ENCODE measurements at places on chromosomes 4 and X.

DNA sequence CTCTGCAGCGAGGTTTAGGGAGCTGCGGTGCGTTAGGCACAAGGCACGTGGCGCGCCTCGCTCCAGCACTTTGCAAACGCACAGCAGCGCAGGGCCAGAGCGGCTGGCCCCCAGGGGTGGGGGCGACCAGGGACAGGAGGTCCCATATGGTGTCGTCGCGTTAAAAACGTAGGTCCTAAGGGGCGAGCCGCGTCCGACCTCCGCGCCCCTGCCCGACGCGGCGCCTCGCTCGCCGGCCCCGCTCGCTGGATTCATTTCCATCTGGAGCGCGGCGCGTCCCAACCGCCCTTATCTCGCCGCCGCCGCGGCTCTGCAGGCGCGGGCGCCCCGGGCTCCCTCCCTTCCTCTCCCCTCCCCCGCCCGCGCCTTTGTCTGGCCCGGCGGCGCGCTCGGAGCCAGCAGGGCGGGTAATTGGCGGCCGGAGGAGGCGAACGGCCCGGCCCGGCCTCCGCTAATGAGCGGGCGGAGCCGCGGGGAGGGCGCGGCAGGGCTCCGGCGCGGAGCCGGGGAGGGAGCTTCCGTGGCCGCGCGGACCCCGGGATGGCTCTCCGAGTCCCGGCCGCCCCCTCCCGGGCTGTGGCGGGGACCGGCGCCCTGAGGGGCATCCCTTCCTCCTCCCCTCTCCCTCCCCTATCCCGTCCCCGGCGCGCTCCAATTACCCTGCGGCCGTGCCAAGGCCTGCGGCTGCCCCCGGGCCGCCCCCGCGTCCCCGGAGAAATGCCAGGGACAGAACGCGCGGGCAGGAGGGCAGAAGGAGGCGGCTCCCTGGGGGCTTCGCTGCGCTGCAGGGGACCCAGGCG is 409.0 kb downstream of the BCOR start:
- DNase-seq: no peak

- no peak for DNase-seq
These were observed 88.4 kb downstream of the GPR143 start for GRCh38 chrX:9677098-9677739.

GRCh38 chrX:103442536-103442901 is 66.2 kb downstream of the BEX3 start:
- DNase-seq: no peak

DNA sequence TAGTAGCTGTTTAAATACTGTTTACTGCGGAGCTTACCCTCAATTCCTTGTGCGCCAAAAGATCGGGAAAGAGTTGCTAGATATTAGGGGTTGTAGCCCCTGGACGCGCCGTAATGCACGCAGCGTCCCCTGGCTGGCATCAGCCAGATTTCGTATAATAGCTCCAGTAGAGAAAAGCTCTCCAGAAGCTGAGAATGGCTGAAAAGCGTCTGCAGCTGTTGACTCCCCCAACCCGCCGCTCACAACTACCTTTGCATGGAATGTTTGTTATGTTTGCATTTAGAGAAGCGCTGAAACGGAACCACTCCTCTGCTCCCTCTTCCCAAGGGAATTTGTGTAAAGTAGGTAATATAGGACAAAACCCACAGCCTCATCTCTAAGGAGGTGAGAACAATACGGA is 3.7 kb downstream of the DOCK11 start:
- no peak for DNase-seq

DNA sequence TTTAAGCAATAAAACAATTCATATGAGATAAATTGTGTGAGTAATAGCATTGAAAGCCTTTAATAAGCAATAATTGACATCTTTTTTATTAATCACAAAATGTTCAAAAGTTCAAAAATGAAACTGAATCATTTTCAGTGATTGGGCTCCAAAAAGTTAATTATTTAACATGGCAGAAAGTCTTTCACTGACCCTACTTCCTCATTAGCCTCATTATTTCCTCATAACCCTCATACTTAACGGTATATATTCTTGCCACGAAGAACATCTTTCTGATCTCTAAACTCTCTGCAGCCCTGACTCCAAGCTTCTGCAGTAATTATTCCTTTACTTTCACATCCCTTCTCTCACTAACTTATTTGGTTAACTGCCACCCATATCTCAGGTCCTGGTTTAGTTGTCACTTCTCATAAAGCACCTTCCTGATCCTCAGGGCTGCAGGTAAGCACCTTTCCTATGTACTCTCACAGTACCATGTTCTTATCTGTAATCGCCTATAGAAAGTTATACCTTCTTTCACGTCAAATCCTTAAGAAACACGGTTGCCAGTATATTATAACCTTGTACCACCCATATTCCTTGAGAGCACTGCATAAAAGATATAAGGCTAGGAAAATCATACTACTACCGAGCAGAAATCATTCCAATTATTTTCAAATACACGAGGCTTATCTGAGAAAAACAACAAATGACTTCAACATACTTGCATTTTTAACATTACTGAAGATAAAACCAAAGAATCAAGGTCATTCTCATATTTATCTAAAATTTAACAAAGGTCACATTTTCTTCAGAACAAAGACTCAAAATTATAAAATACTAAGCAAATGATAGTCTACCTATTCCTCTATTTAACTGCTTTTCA is 72.2 kb downstream of the PPP3CA start:
- no peak for DNase-seq

DNA sequence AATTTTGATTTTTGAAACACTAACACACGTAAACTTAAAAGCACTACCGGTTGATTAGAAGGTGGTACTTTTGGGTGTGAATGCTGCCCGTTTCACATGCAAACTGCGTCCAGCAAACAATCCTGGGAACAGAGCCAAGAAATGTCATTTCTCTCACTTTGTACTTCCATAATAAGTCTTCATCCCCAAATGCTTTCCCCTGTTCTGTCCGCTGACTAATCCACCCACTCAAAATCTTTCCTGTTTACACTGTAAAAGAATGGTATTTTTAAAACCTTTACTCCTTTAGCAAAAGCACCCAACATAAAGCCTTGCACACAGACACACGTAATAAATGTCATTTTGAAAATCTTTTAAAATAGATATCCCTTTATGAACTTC is 39.1 kb upstream of the PDLIM5 start:
- DNase-seq: peak; percentile 94

DNA sequence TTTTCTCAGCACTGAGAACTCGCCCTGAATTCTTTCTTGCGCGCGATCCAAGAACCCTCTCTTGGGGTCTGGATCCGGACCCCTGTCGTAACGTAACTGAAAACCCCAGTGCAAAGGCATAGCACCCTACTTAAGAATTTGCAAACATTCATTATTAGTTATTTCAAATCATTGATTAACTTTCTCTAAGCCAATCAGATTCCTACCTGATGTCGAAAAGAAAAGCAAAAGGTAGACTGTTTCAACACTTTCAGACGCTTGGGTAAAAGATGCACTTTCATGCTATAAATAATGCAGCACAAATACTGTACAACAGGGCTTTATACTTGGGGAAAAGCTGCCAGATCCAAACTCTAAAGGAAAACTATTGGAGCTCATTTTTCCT is 817 bp upstream of the WDR19 start:
- no peak for DNase-seq

- no peak for DNase-seq
These were observed 51.7 kb downstream of the GLRA2 start for GRCh38 chrX:14581081-14581480.

- no peak for DNase-seq
These were observed 52.6 kb downstream of the FNIP2 start for GRCh38 chr4:158821228-158821971.

DNA sequence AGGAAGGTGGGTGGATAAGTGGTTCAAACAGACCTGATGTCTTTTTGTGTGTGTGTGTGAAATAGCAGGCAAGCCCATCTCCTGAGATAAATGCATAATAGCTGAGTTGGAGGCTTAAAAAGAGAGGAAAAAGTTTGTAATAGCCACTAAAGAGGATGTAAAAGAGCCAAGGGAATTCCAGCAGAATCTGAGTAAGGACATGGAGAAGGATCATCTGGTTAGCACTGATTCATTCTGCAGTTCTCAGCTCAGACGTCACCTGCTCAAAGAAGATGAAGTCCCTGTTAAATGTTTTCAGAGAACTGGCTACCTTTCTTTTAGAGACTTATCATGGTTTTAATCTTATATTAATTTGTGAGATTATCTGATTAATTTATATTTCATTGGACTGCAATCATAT is 21.0 kb upstream of the IL13RA2 start:
- no peak for DNase-seq

DNA sequence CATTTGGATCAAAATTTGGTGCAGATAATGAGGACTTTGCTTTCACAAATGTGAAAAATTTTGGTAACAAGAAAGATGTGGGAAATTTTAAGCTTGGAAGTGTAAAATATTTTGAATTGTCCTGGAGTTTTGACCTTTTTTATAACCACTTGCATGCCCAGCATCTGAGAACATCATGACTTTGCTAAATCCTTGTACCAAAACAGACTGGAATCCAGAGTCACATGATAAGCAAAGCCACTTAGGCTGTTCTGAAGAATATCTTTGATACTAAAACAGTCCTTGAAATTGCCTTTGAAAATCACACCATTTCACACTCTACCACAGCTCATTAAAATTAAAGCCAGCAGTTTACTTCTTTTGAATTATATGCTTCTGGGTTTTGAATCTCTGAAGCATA is 2.5 kb upstream of the PPM1K start:
- peak; percentile 83 for DNase-seq

GRCh38 chrX:67684136-67684535 is 140.3 kb downstream of the AR start:
- no peak for DNase-seq

- DNase-seq: no peak
These were observed 1523.7 kb downstream of the ARAP2 start for GRCh38 chr4:34720571-34720970.

GRCh38 chrX:84830836-84831235 is 172.8 kb upstream of the APOOL start:
- DNase-seq: peak; percentile 68

DNA sequence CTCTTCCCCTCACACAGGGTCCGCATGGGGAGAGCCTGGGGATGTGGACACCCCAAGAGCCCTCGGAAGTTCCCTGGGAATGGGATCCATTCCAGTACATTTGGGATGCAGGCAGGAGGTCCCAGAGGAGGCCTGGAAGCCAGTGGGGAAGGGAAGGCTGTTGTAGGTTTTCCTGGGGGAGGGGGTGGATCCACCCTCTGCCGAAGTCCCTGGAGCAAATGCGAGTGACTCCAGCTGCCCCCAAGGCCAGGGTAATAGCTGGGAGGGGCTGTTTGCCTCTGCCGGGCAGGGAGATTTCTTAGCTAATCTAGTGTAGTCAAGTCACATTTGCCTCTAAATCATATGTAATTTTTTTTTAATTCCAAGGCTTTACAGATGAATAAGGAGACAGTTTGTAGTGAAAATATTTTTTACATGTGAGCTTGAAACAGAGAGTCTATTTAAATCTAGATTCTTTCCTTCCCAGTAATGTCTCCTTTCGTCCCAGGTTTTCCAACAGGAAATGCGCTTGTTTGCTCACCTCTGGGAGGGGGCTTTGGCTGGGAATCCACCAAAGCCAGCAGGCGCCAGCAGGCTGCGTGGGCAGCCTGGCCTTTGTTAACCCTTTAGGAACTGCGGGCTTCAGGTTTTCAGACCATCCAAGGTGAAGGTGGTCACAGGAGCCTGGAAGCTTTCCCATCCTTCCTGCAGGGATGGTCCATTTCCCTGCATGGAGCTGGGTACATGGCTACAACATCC is 26.8 kb downstream of the SH3TC1 start:
- no peak for DNase-seq

DNA sequence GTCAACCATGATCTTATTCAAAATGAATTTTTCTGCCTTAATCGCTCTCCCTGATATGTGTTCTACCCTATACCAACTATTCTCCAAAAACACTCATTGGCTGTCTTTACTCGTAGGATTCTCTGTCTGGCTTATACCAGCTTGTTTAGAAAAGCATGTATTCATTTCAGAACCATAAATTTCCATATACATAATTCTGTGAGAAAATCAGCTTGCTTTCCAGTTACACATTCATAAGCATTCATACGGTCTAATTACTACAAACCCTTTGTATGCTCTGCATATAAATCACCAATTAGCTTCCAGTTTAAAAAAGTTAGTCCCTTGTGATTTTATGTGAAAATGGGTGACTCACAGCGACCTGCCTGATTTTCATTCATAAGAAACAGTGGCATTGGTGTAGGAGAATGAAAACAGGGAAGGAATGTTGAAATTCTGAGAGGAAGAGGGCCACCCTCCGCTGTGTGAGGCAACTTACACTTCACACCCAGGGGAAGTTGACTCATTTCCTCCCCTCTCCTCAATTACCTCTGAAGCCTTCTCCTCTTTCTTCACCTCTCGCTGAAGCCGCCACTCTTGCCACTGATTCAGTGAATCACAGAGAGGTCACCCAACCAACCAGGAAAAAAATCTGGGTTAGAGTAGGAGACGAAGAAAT is 63.3 kb downstream of the MEPE start:
- DNase-seq: peak; percentile 39

- DNase-seq: no peak
These were observed 28.0 kb upstream of the AMBN start for GRCh38 chr4:70564033-70564432.

GRCh38 chr4:91961504-91961903 is 342.3 kb upstream of the GRID2 start:
- DNase-seq: no peak

DNA sequence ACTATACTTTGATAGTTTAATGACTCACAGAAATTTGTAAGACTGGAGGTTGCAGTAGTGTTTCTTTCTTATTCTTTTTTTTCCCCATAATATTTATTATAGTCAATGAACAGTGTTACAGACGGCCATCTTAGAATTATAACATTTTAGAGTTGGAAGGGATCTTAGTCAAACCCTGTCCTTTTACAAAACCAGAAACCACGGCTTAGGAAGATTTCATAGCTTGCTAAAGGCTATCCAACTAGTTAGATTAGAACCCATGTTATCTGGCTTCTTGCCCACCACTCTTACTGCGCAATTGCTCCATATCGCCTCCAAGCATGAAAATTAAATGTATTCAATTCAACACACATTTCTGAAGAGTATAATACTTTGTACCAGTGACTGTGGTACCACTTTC is 1.1 kb downstream of the XIAP start:
- DNase-seq: no peak

- no peak for DNase-seq
These were observed 119.5 kb upstream of the CHRDL1 start for GRCh38 chrX:110915111-110915510.

- DNase-seq: no peak
These were observed 351.2 kb downstream of the BMPR1B start for GRCh38 chr4:95108883-95109421.

Measured in retinal pigment epithelial cell (primary cell).